ENCODE measurements at places on chromosomes 4 and X. TPM values are rescaled to one million over a fixed set of nuclear protein-coding genes. Genes with fewer than 3 reads are reported as not detected.

DNA sequence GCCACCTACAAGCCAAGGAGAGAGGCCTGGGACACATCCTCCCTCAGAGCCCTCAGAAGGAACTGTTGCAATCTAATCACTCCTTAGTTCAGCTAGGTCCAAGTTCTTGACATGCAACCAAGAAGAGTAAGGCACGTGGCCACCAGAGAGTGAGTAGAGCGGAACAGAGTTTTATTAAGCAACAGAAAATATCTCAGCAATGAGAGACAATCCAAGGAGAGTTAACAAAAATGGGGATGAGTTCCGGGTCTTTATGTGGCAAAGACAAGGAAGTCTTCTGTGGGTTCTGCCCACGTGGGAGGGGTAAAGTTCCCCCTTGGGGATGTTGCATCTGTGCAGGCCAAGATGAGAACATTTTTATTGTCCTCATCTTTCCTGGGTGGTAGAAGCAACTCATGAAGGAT, 38.5 kb upstream of the PROM1 start:
- no peak for DNase-seq

HDX gene
- 1.5 TPM for total RNA-seq

GRCh38 chr4:113069212-113069892, 19.9 kb downstream of the ANK2 start:
- DNase-seq: no peak

DNA sequence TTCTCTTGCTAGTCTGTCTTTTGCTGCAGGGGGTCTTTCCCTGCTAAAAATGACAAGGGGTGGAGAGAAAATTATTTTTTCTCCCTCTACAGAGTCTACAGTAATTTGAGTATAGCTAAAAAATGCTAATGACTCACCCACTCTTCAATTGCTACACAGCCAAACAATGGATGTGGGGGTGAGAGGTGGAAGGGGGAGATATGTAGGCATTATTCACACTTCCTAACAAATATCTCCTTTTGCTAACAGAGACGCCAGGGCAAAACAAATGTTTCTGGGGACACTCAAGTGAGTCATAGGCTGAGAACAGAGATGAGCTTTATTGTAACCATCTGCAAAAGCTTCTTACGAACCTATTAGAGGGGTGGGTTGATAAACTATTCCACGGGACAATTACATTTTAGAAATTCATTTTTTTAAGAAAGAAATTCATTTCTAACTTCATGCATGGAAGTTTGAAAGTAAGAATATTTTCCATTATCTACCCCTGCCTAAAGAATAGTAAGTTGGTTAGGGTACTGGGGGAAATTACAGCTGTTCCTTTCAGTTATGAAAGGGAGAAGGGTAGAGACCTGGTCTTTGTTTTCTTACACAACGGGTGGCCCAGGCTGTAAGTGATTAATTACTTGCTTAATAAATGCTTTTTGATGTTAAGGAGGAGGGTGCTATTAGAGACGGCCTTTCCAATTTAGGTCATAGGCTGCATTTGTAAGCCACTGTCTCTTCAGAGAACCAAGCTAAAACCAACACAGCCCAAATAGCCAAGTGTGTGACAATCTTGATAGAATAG, 12.8 kb downstream of the SCD5 start:
- no peak for DNase-seq

WDR1 gene
- 354 TPM for total RNA-seq

DNA sequence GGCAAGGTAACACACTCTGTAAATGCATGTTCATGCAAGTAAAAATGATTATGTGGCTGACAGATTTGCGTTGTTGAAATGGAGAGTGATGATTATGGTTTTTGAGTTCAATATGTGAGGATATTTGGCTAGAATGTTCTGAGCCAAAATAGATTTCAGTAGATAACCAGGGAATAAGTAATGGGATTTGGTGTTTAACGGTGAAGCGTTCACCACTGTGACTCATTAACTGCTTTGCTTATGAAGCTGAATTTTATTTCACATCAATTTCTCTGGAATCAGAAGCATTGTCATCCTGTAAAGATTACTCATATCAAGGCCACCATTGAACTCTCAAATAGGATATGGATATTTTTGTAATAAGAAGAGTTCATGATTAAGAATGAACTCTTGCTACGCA, 11.7 kb downstream of the AFP start:
- DNase-seq: no peak

AADAT gene
- total RNA-seq: not detected

DNA sequence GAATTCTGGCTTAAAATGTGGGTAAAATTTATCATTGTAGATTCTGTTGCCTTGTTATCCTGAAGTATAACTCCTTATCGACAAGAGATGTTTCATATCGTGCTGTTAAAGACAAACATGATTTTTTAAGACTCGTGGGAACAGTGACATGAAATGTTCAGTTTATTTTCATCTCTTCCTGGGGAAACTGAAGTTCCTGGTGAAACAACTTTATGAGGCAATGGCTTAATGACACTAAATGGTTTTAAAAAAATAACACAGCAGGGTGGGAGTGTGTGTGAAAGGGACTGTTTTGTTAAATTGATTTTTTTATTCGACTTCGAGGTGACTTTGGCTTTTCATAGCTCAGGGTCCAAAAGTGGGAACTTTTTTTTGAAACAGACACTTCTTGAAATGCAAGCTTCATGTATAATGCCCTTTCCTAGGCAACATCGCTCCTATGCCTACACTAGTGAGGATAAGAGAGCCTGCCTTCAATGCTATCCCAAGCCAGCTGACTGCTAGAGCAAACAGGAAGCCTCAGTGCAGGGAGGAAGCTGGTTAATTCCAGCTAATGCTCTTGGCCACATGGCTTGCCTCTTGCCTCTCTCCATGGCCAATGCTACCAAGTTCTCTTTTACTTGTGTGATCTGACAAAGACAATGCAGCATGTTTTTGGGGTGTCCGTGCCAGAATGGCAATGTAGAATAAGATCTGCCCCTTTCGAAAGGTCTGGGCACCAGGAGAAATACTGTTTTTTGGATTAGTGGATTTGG, 80.9 kb upstream of the PLAC1 start:
- no peak for DNase-seq

- DNase-seq: no peak
These were observed 304.1 kb upstream of the TECRL start for GRCh38 chr4:64713256-64713840.
